ENCODE measurements at places on chromosomes 7 and 10.
A peak's percentile ranks its signal among the peaks of the same experiment; 100 is the strongest.

DNA sequence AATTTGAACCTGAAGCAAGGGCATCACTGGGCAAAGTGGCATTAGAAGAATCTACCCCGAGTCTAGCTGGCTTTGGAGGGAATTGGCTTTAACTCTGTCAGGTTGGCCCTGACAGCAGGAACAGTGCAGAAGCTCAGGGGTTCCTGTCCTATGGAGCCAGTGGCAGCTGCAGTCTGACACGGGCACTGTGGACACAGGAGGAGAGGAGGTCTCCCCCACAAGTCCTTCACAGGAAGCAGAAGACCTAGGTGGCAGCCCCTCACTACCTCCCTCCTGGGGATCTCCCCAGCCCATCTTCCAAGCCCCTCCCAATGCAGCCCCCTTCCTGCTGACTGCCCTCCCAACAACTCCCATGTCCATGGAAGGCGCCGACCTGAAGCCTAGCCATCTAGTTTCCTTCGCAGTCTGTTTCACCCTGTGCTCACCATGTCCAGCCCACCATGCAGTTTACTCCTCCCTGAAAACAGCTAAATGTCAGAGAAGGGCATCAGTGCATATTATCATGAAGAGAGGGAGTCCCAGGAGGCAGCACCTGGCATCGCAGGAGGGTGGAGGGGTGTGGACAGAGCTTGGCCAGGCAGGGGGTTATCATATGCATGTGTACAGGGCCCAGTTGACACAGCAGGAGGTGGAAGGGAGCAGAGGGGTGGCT is 17.9 kb upstream of the GDF10 start:
- no peak for DNase-seq

GRCh38 chr7:131745390-131746248 is 189.2 kb upstream of the PODXL start:
- peak; percentile 46 for DNase-seq

- DNase-seq = no peak
Measured at GRCh38 chr10:104041891-104042535, 43.7 kb downstream of the COL17A1 start.

- DNase-seq = no peak
Measured at GRCh38 chr10:8616166-8616565, 561.7 kb downstream of the GATA3 start.

GRCh38 chr10:109974504-109975191 is 33.1 kb upstream of the ADD3 start:
- DNase-seq = no peak

GRCh38 chr7:70947181-70947580 is 184.8 kb upstream of the GALNT17 start:
- no peak for DNase-seq

- DNase-seq = no peak
Measured at GRCh38 chr7:101362334-101363195, at the start of gene COL26A1. Gene COL26A1, plus strand, starts transcription at chr7:101362875. Its CDS starts 158 bp downstream, at chr7:101363033.

GRCh38 chr7:35533902-35534301 is 161.0 kb downstream of the HERPUD2 start:
- DNase-seq = no peak

- no peak for DNase-seq
Measured at GRCh38 chr7:30848121-30848855, 63.4 kb upstream of the AQP1 start.

DNA sequence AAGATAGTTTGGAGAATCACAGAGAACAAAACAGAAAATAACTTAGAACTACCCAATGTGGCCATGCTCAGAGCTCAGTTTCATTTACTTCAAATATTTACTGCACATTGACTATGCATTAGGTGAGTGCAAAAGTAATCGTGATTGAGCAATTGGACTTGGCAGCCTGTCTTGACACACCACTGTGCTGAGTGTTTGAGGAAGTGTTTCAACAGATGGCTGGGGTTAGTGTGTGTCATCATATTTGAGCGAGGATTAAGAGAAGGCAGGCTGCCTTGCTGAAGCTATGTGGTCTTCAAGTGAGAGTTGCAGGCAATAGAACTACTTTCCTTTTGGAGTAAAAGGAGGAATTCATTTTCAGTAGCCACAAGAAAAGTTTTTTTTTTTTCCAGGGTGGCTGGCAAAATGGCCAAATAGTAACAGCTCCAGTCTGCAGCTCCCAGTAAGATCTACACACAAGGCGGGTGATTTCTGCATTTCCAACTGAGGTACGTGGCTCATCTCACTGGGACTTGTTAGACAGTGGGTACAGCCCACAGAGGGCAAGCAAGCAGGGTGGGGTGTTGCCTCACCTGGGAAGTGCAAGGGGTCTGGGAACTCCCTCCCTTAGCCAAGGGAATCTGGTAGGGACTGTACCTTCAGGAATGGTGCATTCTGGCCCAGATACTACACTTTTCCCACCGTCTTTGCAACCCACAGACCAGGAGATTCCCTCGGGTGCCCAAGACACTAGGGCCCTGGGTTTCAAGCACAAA is 37.6 kb downstream of the AKR1C4 start:
- peak; percentile 73 for DNase-seq

- DNase-seq = no peak
Measured at GRCh38 chr10:96676272-96677112, 43.8 kb downstream of the PIK3AP1 start.

DNA sequence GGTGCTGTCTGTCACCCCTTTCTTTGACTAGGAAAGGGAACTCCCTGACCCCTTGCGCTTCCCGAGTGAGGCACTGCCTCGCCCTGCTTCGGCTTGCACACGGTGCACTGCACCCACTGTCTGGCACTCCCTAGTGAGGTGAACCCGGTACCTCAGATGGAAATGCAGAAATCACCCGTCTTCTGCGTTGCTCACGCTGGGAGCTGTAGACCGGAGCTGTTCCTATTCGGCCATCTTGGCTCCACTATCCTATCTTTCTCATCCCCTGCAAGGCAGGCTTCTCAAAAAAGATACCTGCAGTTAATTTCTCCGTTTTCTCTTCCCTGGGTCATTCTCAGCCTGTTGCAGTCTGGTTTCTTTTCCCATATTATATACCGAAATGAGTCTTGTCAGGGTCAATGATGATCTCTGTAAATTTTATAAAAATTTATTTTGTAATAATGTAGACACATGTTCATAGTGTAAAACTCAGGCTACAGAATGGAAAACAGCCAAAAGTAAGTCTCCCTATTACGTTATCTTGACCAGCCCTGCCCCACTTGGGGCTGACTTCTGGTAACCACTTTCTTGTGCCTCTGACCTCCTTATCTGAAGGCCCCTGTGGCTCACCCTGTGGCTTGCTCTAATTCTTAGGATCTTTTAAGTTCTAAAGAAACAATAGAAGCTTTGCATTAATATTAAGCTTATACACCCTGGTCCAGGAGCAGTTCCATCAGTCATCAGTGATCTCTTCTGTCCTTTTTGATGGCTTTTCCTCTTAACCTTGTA is 20.7 kb downstream of the BLVRA start:
- DNase-seq = no peak

DNA sequence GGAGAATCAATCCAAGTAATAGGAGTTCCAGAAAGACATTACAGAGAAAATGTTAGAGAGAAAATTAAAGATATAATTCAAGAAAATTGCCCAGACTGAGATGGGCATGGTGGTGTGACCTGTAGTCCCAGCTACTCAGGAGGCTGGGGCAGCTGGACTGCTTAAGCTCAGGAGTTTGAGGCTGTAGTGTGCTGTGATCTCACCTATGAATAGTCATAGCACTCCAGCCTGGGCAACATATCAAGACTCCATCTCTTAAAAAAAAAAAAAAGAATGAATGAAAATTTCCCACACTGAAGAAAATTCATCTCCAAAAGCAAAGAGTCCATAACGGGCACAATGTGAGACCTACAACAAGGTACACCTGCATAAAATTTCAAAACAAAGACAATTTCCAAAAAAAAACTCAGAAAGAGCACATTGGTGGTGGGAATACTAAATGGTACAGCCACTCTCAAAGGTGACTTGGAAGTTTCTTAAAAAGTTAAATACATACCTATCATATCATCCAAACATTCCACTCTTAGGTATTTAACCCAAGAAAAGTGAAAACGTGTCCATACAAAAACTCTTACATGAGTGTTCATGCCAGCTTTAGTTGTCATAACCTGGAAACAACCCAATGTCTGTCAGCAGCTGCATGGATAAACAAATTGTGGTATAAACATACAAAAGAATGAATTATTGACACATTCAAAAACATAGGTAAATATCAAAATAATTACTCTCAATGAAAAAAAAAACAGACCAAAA is 6.9 kb upstream of the RGS10 start:
- no peak for DNase-seq

All from AG10803 (cell line).